ENCODE measurements at places on chromosomes 3 and 15.

DNA sequence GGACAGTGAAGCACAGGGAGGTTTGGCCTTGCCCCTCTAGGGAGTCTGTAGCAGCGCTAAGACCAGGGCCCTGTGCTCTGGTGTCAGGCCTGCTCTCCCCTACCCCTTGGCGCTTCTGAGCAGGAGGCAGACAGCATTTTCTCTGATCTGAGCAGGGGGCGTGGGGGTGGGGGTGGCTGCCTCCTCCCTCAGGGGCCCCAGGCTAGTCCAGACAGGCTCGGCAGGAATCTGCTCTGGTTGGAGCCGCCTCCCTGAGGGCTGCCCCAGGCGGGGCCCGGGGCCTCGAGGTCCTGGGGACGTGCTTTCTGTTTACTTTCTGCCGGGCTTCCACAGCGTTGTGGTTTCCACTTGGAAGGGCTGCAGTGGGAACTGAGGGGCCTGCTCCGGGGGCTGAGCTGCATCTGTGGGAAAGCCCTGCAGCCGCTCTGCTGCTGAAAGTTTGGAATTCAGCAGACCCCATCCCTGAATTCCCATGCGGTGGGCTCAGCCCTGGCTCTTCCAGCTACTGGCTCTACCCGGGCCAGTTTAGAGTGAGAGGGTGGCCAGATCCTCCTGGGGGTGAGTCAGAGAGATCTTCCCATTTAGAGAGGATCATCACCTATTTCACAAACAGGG, 105.4 kb downstream of the LINGO1 start:
- no peaks in the 10 kb centered on the region for H3K36me3 ChIP-seq
- no peak overlapping the region for H3K27ac ChIP-seq
- no peak for DNase-seq
- no peaks in the 10 kb centered on the region for H3K27me3 ChIP-seq
- H3K4me3 ChIP-seq: no peak overlapping the region
- H3K4me1 ChIP-seq: no peaks in the 10 kb centered on the region

GRCh38 chr3:169641167-169641566, 22.3 kb downstream of the MECOM start:
- H3K4me1 ChIP-seq: peaks cover 17% of the 10 kb centered on the region
- DNase-seq: no peak
- H3K27me3 ChIP-seq: no peaks in the 10 kb centered on the region
- H3K36me3 ChIP-seq: no peaks in the 10 kb centered on the region
- H3K4me3 ChIP-seq: no peak overlapping the region
- H3K27ac ChIP-seq: no peak overlapping the region

DNA sequence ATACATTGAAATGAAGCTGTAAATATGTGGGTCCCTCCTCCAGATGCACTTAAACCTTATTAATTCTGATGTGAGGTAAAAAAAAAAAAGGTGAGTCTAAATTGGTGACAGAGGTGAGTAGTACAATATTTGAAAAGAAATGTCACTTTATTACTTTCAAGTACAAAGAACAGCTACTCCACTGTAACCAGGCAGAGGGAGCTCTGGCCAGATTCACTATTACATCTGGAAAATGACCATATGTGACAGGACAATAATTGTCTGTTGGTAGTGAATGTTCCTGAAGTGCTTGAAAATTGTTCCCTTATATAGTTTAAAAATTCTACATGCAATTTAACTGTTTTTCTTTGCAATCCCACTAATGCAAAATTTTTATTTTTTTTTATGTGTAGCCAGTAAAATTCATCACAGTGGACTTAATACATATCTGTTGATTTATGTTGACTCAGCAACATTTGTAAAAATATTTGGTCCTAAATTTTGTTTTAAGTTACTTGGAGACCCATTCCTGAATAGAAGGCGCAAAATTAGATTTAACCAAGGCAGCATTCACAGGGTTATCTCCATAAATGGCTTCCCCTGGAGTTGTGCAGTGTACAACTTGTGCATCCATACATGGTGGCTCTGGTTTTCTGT, 231.9 kb upstream of the TBC1D5 start:
- no peaks in the 10 kb centered on the region for H3K4me1 ChIP-seq
- no peaks in the 10 kb centered on the region for H3K36me3 ChIP-seq
- no peak overlapping the region for H3K27ac ChIP-seq
- no peak overlapping the region for H3K4me3 ChIP-seq
- no peak for DNase-seq
- H3K27me3 ChIP-seq: no peaks in the 10 kb centered on the region

DNA sequence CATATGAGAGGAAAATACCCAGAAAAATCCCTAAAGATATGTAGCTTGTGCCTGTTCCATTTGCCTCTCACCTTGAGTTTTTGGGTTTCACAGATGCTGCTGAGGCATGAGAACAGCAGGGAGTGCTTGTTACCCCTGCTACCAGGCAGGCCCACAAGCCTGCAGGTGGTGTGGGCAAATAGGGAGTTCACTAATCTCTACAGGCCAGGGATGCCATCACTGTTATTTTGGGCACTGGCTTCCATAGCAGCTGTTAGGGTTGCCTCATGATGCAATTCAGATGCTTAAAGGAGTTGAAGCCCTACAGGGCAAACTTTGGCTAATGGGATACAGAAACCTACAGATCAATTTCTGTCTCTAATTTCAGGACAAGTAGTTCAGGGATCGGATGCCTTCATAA, 873.5 kb downstream of the OTOL1 start:
- no peak overlapping the region for H3K27ac ChIP-seq
- H3K27me3 ChIP-seq: no peaks in the 10 kb centered on the region
- no peaks in the 10 kb centered on the region for H3K36me3 ChIP-seq

GRCh38 chr3:71962561-71963240, 177.8 kb upstream of the PROK2 start:
- no peaks in the 10 kb centered on the region for H3K27me3 ChIP-seq
- H3K4me1 ChIP-seq: no peaks in the 10 kb centered on the region
- DNase-seq: no peak
- H3K4me3 ChIP-seq: no peak overlapping the region
- H3K36me3 ChIP-seq: no peaks in the 10 kb centered on the region

GRCh38 chr15:61457050-61457733, 228.1 kb upstream of the RORA start:
- no peaks in the 10 kb centered on the region for H3K36me3 ChIP-seq
- no peaks in the 10 kb centered on the region for H3K27me3 ChIP-seq
- H3K4me1 ChIP-seq: no peaks in the 10 kb centered on the region
- no peak overlapping the region for H3K4me3 ChIP-seq
- no peak for DNase-seq
- H3K27ac ChIP-seq: no peak overlapping the region

- no peak for DNase-seq
- H3K27ac ChIP-seq: no peak overlapping the region
- H3K27me3 ChIP-seq: no peaks in the 10 kb centered on the region
These were observed 27.4 kb downstream of the MAP6D1 start for GRCh38 chr3:183797996-183798395.

- no peaks in the 10 kb centered on the region for H3K4me1 ChIP-seq
- no peak overlapping the region for H3K4me3 ChIP-seq
- no peak for DNase-seq
- no peaks in the 10 kb centered on the region for H3K27me3 ChIP-seq
- H3K27ac ChIP-seq: no peak overlapping the region
- H3K36me3 ChIP-seq: no peaks in the 10 kb centered on the region
These were observed 234.1 kb downstream of the GREM1 start for GRCh38 chr15:32951736-32952464.

DNA sequence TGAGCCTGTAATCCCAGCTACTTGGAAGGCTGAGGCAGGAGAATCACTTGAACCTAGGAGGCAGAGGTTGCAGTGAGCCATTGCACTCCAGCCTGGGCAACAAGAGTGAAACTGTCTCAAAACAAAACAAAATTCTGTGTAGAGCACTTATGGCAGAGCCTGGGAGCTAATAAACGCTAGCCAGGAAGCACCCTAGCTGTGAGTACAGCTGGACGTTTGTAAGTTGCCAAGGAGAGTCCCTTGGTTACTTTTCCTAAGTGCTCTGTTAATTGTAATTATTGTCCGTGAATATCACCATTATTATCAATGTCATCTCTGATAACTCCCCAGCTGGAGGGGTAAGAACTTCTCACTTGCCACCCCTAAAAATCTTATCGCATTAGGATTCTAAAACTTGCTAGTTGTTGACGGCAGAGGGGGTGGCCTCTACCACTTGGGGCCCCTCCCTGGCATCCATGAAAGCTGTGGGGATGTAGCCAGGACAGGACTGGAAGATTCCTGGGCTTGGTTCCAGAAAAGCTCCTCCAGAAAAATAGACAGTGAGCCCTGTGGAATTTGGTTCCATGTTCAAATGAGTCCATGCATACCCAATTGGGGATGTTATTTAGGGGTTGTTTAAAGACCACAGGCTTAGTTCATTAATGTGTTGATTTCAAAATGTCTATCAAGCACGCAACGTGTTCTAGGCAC, 9.9 kb upstream of the KLHL25 start:
- no peaks in the 10 kb centered on the region for H3K4me1 ChIP-seq
- H3K4me3 ChIP-seq: no peak overlapping the region
- DNase-seq: peak; percentile 16
- H3K27ac ChIP-seq: no peak overlapping the region
- no peaks in the 10 kb centered on the region for H3K36me3 ChIP-seq

GRCh38 chr15:88430051-88430450, 37.1 kb downstream of the MRPL46 start:
- H3K4me1 ChIP-seq: no peaks in the 10 kb centered on the region
- no peaks in the 10 kb centered on the region for H3K36me3 ChIP-seq
- no peak for DNase-seq
- H3K27me3 ChIP-seq: no peaks in the 10 kb centered on the region
- H3K4me3 ChIP-seq: no peak overlapping the region
- no peak overlapping the region for H3K27ac ChIP-seq

DNA sequence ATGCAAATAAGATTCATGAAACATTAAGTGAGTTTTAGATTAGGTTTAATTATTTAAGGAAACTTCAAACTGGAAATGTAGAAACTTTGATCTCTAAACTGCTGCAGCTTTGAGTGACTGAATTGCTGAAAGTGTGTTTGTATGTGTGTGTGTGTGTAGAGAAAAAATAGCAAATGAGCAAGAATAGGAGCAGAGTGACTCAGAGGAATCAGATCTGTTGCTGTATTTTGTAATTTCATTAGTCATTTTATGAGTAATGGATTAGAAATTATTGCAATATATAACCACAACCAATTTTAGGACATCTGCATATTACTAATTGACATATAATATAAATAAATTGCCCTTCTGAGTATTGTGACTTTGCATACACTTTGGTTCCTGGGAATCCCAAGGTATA, 52.8 kb upstream of the SLC9A9 start:
- no peak overlapping the region for H3K4me3 ChIP-seq
- no peaks in the 10 kb centered on the region for H3K4me1 ChIP-seq
- H3K27ac ChIP-seq: no peak overlapping the region
- no peak for DNase-seq
- no peaks in the 10 kb centered on the region for H3K36me3 ChIP-seq

DNA sequence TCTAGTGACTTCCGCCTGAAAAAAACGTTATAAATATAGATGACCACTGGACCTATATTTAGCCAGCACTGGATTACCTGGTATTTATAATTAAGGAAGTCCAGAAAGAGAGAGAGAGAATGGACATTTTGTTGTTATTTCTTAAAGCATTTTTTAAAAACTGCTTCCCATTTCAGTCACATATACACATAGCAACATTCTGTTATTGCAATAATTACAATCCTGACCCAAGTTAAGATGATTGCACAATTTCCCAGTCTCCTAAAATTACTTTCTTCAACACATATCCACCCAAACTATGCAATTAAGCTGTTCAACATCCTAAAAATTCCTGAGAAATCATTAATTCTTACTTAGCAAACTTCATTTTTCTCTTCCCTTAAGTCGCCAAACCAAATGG, 37.7 kb downstream of the PCSK6 start:
- no peak for DNase-seq
- no peaks in the 10 kb centered on the region for H3K36me3 ChIP-seq
- no peaks in the 10 kb centered on the region for H3K4me1 ChIP-seq
- H3K27ac ChIP-seq: no peak overlapping the region

- H3K27me3 ChIP-seq: no peaks in the 10 kb centered on the region
- DNase-seq: no peak
- H3K36me3 ChIP-seq: no peaks in the 10 kb centered on the region
- H3K4me1 ChIP-seq: peaks cover 9% of the 10 kb centered on the region
- no peak overlapping the region for H3K4me3 ChIP-seq
- H3K27ac ChIP-seq: no peak overlapping the region
These were observed 3.4 kb upstream of the P3H2 start for GRCh38 chr3:190124067-190124466.

GRCh38 chr3:129962600-129962999, 11.9 kb upstream of the TRH start:
- no peaks in the 10 kb centered on the region for H3K36me3 ChIP-seq
- no peak overlapping the region for H3K4me3 ChIP-seq
- H3K27ac ChIP-seq: no peak overlapping the region
- no peaks in the 10 kb centered on the region for H3K4me1 ChIP-seq
- no peak for DNase-seq
- H3K27me3 ChIP-seq: no peaks in the 10 kb centered on the region

- H3K36me3 ChIP-seq: no peaks in the 10 kb centered on the region
- H3K27ac ChIP-seq: peak overlapping the region; percentile 72
- H3K27me3 ChIP-seq: no peaks in the 10 kb centered on the region
- H3K4me1 ChIP-seq: peaks cover 30% of the 10 kb centered on the region
These were observed 415.4 kb downstream of the RBMS3 start for GRCh38 chr3:29696311-29696710.

DNA sequence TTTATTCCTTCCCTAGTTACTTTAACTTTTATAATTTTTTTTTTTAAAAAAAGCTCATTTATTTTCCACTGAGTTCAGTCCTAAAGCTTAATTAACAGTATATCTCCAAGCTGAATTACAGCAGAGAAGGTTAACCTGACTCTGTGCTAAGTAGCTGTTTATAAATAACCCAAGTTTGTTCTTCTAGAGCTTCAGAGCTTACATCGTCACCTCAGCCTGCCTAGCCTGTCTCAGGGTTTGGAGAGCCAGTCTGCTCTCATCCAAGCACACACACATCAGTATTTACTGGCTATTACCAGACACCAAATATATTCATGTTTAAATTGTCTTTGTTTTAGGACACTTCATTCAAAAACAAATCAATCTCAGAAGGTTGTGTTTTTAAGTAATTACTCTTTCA, 154.9 kb downstream of the CDIN1 start:
- no peak for DNase-seq
- no peak overlapping the region for H3K27ac ChIP-seq
- no peaks in the 10 kb centered on the region for H3K36me3 ChIP-seq
- H3K4me3 ChIP-seq: no peak overlapping the region
- H3K27me3 ChIP-seq: no peaks in the 10 kb centered on the region

DNA sequence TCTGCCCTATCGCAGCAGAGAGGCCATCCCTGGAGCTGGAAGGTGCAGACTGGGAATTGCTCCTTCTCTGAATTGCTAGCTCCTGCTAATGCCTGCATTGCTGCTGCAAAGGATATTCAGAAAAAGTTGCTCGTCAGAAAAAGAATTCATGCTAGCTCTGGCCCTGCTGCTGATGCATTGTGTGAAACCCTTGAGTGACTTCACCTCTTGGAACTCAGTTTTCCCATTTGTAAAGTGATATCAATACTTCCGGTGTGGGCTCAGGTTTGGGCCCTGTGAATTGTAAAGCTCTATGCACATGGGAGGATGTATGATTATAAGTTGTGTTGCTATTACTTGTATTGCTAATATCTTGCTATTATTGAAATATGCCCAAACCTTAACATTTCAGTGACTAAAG, 11.4 kb downstream of the SQOR start:
- no peaks in the 10 kb centered on the region for H3K36me3 ChIP-seq
- no peak overlapping the region for H3K4me3 ChIP-seq
- peak overlapping the region; percentile 60 for H3K27ac ChIP-seq
- H3K4me1 ChIP-seq: peaks cover 8% of the 10 kb centered on the region

- DNase-seq: no peak
- no peaks in the 10 kb centered on the region for H3K36me3 ChIP-seq
- no peaks in the 10 kb centered on the region for H3K27me3 ChIP-seq
- H3K27ac ChIP-seq: no peak overlapping the region
These were observed 46.5 kb downstream of the TP63 start for GRCh38 chr3:189677667-189678066.

All from ascending aorta (tissue), 2 donors.